ENCODE measurements at places on chromosomes 1 and 21. TPM values are rescaled to one million over a fixed set of nuclear protein-coding genes. Genes with fewer than 3 reads are reported as not detected.

The DENND2C gene
- 3.2 TPM for total RNA-seq

The ANGPTL3 gene
- not detected for total RNA-seq

- no peak for DNase-seq
Observed at GRCh38 chr1:114756009-114756892, 1.5 kb downstream of the CSDE1 start.

DNA sequence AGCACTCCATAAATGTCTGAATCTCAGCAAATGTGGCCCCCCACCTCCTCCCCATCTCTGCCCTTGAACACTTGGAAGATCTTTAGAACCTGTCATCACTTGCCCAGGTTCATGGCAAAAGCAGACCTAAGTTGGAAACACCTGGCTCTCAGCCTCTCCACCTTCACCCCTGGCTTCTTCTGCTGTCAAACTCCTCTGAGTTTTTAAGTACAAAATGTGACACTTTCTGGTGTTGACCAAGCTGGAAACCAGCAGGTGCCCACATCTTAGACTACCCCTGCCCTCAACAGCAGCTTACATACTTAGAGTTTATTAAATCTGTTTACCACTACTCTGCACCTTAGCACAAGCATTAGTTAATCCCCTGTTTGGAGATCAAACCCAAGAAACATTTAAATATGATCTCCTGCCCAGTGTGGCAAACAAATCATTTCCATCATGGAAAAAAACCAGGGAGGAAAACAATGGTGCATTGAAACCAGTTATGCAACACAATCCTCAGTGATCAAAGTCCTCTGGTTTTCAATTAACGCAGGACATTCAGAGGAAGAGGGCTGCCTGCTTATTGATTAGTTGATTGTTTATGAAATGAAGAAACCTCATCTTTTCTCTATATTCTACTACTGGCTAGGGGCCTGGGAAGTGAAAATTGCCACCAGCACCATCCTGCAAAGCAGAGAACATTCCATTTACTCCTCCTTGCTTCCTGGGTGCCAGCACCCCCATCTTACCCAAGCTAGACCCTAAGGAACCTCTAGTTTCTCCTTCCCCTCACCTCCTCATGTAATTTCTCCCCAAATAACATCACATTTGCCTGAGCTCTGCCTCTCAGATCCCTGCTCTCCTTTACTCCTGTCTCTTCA, 139.4 kb upstream of the RAB4A start:
- DNase-seq = no peak

The DYRK3 gene
- 26.6 TPM for total RNA-seq

GRCh38 chr1:54887665-54888071, 673 bp upstream of the DHCR24 start:
- no peak for DNase-seq

- DNase-seq = no peak
Observed at GRCh38 chr1:224219011-224219611, 36.1 kb downstream of the DEGS1 start.

DNA sequence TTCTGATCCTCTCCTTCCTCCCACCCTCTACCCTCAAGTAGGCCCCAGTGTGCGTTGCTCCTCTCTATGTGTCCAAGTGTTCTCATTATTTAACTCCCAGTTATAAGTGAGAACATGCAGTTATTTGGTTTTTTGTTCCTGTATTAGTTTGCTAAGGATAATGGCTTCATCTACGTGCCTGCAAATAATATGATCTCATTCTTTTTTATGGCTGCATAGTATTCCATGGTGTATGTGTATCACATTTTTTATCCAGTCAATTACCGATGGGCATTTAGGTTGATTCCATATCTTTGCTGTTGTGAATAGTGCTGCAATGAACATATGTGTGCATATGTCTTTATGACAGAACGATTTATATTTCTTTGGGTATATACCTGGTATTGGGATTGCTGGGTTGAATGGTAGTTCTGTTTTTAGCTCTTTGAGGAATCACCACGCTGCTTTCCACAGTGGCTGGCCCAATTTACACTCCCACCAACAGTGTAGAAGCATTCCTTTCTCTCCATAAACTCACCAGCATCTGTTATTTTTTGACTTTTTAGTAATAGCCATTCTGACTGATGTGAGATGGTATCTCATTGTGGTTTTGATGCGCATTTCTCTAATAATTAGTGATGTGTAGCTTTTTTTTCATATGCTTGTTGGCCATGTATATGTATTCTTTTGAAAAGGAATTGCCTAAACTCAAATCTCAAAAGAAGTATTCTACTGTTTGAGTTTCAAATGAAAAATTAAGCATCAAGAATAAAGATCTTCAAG, 116.9 kb downstream of the ETS2 start:
- no peak for DNase-seq

GRCh38 chr1:20486457-20487235, 636 bp upstream of the CAMK2N1 start:
- peak; percentile 81 for DNase-seq

The PSEN2 gene
- 16.6 TPM for total RNA-seq

- peak; percentile 76 for DNase-seq
Observed at GRCh38 chr1:26156285-26157038, 2.4 kb upstream of the FAM110D start.

- no peak for DNase-seq
Observed at GRCh38 chr1:63590166-63590560, 3.0 kb upstream of the PGM1 start.

- DNase-seq = no peak
Observed at GRCh38 chr1:38454236-38454635, 405.3 kb downstream of the RRAGC start.

- DNase-seq = no peak
Observed at GRCh38 chr1:75630004-75630594, 19.2 kb upstream of the SLC44A5 start.

DNA sequence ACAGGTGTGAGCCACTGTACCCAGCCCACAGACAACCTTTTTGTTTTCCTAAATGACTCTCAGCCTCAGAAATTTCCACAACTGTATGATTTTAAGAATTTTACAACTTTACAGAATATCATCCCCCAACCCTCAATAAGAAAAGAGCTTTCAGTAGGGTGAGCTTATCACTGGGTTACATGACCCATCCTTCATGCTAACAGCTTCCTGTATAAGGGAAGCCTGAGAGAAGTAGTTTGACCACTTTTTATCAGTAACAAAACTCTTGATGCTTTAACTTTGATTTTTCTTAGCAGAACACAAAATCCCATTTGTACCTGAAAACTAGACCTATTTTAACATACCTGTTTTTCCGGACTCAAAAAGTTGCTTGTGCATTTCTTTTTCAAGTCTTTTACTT, 9.7 kb upstream of the MYBPHL start:
- no peak for DNase-seq

The GRIK1 gene
- not detected for total RNA-seq

GRCh38 chr1:200923601-200924000, 28.9 kb downstream of the INAVA start:
- DNase-seq = no peak

DNA sequence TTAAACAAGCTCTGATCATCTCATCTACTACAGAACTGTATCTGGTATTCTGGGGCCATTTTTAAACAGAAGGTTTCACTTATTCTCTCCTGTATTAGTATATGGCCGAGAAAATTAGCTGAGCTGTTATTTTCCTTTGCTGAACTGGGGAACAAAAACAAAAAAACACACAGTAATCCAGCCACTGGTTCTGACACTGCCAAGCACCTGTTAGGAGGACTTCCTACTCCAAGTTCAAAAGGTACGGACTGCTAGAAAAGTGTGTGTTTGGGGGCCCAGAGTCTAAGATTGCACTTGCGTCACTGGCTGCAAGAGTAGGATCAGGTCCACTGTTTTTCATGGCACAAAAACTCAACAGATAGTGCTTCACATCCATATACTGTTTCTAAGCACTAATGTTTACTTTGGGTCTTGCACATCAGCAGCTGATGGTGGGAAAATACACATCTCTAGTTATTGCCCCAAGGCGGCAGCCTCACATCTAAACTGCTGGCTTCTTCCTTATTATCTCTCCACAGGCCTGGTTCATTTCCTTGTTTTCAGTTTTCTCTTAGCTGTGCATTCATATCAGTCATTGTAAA, 226.1 kb downstream of the FGGY start:
- DNase-seq = no peak

- no peak for DNase-seq
Observed at GRCh38 chr1:53704804-53705445, 34.0 kb downstream of the GLIS1 start.

GRCh38 chr1:223547316-223548114, 118.0 kb downstream of the CAPN8 start:
- no peak for DNase-seq

GRCh38 chr1:165695031-165695430, 3.3 kb downstream of the ALDH9A1 start:
- DNase-seq = no peak

GRCh38 chr21:41009398-41010100, 158.4 kb upstream of the BACE2 start:
- DNase-seq = no peak

GRCh38 chr1:62796221-62796620, 12.3 kb downstream of the ATG4C start:
- no peak for DNase-seq

DNA sequence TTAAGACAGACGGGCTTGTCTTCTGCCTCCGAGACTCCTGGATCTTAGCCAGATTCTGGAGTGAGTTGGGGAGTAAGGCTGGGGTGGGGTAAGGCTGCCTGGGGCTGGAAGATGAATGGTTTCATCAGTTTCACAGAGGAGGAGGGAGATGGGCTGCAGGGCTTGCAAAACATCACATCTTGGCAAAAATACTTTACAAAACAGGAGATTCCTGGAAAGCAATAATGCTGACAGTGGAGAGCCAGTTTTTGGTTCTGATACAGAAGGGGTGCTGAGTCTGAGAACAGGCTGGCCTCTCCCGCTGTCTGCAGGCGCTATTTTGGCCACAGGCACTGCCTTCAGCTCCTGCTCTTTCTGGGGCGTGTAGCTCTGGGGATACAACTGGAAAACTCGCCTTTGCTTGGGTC, 83.4 kb upstream of the KCNE2 start:
- peak; percentile 53 for DNase-seq

DNA sequence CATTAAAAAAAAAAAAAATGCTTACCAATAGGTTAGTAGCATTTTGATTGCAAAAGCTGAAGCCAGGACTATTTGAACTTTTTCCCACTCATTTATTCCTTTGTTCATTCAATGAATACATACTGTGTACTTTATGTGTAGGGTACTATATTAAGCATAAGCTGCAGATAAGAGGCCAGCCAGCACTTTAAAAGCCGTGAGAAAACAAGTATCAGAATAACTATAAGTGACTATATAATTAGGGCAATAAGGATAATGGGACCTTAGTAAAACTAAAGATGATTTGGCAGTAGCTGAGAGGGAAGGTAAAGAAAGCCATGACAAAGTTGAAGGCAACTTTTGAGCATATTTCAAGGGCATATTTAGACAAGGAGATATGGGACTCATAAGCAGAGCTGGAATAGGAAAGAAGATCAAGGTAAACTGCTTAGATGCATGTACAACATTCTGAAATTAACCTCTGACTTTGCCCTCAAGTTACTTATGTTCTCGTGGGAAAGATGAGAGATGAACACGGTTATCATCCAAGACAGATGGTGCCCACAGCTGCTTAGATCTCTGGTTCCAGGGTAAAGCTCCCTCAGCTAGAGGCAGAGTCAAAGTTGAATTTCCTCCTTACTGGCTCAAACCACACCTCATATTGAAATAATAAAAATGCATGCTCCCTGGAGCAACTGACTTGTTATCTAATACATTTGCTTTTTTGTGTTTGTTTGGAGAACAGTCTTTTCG, 44.0 kb upstream of the FMO2 start:
- DNase-seq = no peak

- DNase-seq = no peak
Observed at GRCh38 chr1:210234329-210234757, 1.7 kb downstream of the SERTAD4 start.

The ANGPTL7 gene
- 1.1 TPM for total RNA-seq

DNA sequence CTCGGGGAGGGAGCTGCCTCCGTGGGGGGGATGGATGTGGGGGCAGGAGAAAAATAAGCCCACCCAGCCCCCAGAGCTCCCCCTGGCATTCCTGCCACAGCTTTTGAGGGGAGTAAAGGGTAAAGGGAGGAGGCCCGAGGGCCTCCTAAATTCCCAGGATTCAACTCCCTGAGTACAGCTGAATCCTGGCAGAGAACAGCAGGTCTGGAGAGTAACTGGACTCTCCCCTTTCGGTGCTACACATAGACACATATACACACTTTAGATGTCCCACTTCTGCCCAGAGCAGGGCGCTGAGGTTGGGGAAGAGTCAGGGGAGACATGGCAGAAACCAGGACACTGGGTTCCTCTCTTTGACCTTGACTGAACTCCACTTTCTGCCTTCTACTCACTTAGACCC, 3.0 kb downstream of the KIRREL1 start:
- no peak for DNase-seq

DNA sequence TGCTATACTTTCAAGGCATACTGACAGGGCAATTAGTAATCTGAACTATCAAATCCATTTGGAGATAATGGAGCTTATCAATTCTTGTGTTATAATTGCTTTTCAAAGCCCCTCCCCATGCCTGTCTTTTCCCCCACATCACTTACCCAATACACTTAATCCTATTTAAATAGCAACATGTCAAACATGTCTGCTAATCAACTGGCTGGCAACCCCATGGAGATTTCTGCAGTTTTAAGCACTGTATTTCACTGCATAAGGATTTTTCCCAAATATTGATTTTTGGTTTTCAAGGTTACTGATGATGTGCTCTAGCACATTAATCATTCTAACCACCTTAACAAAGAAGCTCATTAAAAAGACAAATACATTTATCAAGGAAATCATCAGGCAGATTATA, 800.3 kb downstream of the PLA2G4A start:
- DNase-seq = no peak

- DNase-seq = no peak
Observed at GRCh38 chr1:37926038-37926924, 20.6 kb downstream of the INPP5B start.

DNA sequence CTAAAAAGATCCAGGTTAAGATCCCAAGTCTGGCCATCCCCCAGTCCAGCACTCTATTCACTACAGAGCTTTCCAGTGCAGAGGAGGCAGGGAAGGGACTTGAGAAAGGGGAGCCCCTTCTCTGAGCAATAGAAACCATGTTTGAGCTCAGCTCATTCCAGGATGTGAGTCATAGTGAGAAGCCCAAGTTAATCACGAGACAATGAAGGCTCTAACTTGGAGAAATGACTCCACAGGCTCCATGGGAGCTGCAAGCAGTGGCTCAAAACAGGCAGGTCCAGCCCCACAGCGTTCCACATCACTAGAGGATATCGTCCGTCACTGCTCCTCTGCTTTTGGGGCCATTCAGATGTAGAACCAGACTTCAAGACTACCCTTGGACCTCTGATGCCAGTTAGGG, 59.1 kb downstream of the CAMK2N1 start:
- no peak for DNase-seq

- DNase-seq = peak; percentile 50
Observed at GRCh38 chr1:17409391-17409811, 30.1 kb downstream of the RCC2 start.

DNA sequence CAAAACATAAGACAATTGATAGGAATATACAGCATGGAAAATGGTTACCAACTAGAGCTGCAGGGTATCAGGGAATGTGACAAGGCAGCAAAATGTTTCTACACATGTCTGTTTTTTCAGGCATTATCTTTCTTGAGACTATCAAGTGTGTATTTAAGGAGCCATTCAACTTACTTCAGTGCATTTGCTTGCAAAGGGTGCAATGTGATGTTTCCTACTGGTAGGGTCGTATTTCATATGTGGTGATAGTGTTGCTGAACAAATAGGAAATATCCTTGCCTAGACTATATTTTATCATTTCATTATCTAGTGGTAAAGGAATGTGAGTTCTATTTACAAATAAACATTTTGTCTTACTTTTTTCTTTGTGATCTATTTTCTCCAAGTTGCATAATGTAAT, 42.4 kb downstream of the PTPRC start:
- no peak for DNase-seq

The KCNA10 gene
- total RNA-seq = not detected

GRCh38 chr1:30812076-30812475, 54.5 kb upstream of the LAPTM5 start:
- DNase-seq = no peak

The UTS2 gene
- total RNA-seq = not detected

The AIDA gene
- total RNA-seq = 46.3 TPM
